ENCODE measurements at places on chromosomes 3 and 15.
A peak's percentile ranks its signal among the peaks of the same experiment; 100 is the strongest.

GRCh38 chr3:72338942-72339669, 509.1 kb downstream of the SHQ1 start:
- peak; percentile 88 for DNase-seq

DNA sequence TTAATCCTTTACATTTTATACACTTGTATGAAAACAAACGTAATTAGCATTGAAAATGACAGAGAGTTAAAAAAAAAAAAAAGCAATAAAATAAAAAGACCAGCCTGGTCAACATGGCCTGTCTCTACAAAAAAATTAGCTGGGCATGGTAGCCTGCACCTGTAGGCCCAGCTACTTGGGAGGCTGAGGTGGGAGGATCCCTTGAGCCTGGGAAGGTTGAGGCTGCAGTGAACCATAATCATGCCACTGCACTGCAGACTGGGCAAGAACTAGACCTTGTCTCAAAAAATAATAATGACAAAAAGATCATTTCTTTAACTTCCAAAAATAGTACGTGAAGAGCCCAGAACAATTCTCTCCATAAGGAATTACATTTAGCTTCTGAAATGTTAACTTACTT, 1.9 kb downstream of the SSR3 start:
- DNase-seq = no peak

DNA sequence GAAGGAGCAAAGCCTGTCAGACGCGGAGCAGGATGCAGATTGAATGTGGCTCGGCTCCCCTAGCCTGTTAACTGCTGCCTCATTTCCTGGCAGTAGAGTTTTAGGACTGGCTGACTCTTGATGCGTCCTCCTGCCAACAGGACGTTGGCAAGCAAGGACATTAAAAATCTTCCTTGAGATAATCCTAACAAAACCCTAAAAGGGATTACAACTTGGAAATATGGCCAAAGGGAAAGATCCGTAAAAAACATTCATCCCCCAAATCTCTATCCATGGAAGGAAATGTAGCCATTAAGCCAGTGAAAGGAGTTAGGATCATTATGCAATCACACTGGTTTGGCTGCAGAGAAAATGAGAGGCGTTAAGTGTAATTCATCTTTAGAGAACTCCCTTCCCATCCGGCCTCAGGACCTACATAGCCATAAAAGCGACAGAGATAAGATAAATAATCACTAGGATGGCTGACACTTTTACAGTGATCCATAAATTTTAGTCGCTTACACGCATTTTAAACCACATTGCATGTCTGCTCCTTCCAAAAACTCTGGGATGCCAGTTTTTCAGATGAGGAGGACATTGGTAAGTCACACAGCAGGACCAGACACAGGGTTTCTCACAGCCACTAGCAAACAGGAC, 44.5 kb upstream of the C3orf80 start:
- peak; percentile 23 for DNase-seq

- DNase-seq = no peak
These were observed 268.2 kb upstream of the UMPS start for GRCh38 chr3:124461838-124462632.

DNA sequence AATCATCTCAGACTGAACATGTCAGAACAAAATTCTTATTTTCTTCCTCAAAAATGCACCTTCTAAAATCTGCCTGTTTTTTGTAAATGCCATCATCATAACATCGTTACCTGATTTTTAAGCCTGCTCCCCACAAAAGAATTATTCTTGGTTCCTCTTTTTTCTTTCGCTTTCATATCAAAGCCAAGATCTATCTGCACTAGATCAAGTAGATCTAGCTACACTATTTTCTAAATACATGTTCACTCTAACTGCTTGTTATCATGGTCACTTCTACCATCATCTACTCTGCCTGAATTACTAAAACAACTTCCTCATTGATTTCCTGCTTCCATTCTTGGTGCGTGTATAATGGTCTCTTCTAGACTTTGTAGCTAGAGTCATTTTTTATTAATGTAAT, 217.7 kb downstream of the ARPP21 start:
- no peak for DNase-seq

DNA sequence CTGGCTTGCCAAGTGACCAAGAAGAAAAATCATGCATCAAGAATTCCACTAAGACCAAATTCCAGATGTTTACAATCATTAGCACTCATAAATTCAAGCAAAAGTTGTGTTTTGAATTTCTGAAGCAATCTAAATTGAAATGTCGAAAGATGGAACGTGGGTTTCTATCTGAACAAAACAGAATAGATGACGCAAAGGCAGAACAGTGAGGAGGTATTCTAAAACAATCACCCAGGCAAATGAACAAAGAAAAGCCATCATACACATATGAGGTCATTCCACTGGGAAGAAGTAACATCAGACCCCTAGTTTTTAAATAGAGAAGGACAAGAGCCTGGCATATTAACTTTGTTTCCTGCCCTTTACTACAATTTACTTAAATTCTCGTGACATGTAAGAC, 58.0 kb downstream of the MCF2L2 start:
- peak; percentile 52 for DNase-seq

DNA sequence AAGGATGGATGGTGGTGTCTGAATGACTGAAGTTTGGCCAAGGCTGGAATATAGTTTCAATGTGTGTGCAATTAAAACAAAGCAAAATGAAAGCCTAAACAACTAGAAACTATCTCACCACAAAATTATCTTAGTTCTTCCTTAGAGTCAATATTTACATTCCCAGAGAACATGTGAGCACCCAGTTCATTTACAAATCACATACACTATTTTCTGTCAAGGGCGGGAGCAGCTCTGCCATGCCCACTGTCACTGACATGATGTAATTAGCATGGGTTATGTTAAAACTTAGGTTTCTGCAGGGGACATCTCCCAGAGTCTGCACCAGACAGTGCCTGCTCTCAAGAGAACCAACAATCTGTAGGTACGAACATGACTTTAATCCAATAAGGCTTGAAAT, 65.0 kb downstream of the PDZRN3 start:
- DNase-seq = no peak

- peak; percentile 89 for DNase-seq
These were observed 19.5 kb downstream of the PRKCD start for GRCh38 chr3:53180305-53181023.

- no peak for DNase-seq
These were observed 131.1 kb downstream of the ANO10 start for GRCh38 chr3:43490640-43491185.

GRCh38 chr3:12280357-12280806, 8.5 kb upstream of the PPARG start:
- no peak for DNase-seq

DNA sequence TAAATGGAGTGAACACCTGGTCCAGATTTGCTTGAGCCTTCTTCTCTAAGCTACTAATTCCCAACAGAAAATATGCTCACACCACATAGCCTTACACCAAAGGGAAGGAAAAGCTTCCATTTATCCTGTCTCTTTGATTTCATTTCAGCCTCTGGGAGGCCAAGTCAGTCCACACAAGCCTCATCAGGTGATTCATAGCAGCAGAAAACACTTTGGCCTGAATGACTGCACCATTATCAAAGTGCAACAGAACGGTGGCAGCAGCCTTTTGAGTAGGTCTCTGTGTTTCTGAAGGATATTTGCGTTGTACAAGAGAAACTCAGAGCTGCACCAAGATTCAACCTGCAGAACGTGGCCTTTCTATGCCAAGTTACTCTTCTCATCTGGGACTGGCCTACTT, 46.6 kb upstream of the SNRK start:
- DNase-seq = no peak

- no peak for DNase-seq
These were observed 33.3 kb upstream of the MRPS22 start for GRCh38 chr3:139310474-139310933.

DNA sequence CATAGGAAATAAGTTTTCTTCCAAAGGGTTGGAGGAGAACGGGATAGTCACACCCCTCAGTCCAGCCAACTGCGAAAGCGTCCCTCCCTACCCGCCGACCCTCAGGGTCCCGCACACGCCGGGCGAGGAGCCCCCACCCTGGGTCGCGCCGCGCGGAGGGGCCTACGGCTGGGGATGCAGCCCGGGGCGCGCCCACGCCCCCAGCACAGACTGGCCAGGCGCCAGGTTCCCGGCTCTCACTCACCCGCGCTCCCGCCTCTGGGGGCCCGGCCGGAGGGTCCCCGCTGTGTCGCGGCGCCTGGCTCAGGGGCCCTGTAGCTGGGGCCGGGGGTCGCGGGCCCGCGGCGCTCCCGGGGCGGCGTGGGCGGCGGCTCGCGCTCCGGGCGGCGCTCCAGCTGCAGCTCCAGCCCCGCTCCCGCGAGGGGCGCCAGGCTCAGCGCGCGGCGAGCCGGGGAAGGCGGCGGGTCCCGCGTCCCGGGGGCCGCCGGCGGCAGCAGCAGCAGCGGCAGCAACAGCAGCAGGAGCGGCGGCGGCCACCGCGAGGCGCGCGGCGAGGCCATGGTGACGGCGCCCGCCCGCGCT, 375 bp downstream of the HEG1 start:
- no peak for DNase-seq

- DNase-seq = peak; percentile 42
These were observed 752 bp downstream of the CEP63 start for GRCh38 chr3:134486577-134487041.

- DNase-seq = no peak
These were observed 137.9 kb upstream of the COL8A1 start for GRCh38 chr3:99500485-99500884.

DNA sequence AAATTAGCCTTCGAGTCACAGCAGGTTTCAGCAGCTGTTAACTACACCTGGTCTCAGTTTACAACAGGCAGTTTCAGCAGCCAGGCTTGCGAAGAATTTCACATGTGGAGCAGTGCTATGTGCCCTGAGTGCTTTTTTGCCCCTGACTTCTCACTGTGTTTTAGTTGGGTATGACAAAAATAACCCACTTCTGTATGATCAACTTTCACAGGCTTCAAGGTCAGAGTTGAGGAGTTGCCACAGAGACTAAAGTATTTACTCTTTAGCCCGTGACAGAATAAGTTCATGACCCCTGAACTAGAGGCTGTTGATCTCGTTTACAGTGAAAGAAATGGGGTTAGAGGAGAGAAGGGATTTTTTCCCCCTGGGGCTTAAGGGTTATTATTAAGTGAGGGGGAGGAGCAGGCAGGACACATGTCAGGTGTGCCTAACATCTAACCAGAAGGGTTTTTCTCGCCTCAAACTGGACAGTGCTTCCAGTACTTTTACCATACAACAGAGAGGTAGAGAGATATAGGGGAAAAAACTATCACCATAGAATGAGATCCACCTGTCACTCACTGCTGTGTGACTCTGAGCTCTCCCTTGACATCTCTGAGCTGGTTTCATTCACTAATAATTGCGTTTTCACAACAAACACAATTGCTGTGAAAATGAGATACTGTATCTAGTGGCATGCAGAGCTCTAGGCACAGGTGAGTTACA, 14.0 kb upstream of the TOPBP1 start:
- DNase-seq = no peak

- DNase-seq = no peak
These were observed 360.2 kb upstream of the ROPN1 start for GRCh38 chr3:124352149-124352539.

DNA sequence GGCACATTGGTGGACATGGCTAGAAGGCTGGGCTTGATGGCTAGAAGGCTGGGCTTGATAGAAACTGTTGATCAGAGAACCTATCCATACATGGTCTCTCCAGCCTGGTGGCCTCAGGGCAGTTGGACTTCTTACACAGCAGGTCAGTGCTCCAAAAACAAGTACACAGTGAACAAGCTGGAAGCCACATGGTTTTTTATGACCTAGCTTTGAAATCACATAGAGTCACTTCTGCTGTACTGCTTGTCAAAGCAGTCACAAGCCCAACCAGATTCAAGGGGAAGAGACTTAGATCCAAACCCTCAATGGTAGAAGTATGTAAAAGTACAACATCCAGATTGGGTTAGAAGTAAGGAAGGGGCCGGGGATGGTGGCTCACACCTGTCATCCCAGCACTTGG, 89.4 kb upstream of the HES1 start:
- peak; percentile 23 for DNase-seq

DNA sequence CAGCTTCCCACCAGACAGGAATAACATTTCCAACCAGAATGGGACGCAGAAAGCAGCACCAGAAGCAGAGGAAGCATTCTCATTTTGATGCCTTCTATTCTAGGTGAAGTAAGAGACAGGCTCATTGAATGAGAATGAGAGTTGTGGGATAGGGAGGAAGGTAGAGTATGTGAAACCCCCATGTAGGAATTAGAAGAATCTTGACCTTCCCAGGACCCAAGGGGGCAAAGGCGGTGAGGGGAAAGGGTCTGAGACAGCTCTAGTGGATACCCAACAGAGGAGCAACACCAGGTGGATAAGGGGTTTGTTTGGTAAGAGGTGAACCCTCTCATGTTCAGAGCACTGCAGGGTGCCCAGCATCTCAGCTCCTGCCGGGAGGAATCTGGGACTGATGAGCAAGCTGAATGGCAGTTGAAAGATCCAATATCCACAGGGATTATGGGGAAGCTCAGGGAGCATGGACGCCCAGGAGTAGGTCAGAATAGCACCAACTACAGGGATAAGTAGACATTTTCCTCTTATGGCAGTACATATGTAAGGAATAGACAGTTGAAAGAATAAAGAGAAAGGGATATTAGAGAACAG, 77.0 kb downstream of the PLCL2 start:
- no peak for DNase-seq

DNA sequence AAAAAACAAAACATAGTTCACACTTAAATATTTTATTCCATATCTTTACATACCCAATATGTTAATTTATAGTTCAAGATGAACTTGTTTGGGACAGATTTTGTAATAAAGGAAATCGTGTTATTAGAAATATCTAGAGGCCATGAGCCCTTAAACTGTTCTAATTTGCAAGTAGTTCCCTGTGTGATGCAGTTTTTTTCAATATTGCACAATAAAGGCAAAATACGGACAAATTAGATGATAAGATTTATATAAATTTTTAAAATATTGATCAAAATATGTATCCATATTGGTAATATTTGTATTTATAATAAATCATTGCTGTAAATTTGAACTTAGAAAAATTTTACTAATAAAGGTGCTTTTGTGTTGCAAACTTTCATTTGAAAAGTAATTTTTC, 23.8 kb downstream of the CTNNB1 start:
- DNase-seq = no peak

DNA sequence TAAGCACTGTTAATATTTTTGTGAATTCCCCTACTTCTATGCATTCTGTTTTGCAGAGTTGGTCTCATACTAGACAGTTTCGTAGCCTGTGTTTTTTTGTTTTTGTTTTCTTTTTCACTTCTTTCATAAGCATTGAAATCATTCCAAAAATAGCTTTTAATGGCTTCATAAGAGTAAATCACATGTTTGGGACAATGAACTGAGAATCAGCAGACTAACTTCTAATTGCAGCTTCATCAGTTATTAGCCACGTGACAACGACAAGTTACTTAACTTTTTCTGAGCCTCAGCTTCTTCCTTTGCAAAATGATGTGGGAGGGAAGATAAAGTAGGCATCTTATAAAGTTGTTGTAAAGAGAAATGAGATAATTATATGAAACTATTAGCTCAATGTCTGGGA, 124.8 kb downstream of the LIPC start:
- peak; percentile 75 for DNase-seq

GRCh38 chr15:48628832-48629231, 16.7 kb downstream of the FBN1 start:
- DNase-seq = no peak

DNA sequence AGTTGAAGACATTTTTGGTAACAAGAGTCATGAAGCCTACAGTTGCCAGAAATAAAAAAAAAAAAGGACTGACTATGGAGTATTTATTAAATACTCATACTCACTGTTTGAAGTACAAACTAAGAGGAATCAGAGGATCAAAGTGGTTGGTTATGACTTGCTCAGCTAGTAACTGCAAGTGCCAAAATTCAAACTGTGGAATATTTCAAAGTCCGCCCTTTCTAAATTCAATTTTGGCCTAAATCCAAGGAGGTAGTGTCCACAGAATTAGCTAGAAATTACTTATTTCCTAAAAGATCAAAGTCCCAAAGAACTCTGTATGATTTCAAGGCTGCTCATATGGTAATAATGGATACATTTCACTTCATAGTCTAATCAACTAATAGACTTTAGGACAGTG, 274.5 kb downstream of the ZBTB20 start:
- no peak for DNase-seq
